ENCODE measurements at places on chromosomes 5 and 9.

GRCh38 chr5:53479045-53479589 lies 1.3 kb upstream of the FST start:
- DNase-seq, result no peak

GRCh38 chr5:139543423-139543991 lies 17.6 kb upstream of the UBE2D2 start:
- DNase-seq, result peak; percentile 52

- DNase-seq, result no peak
These were observed 236.8 kb downstream of the ACTL7B start for GRCh38 chr9:108618906-108619550.

DNA sequence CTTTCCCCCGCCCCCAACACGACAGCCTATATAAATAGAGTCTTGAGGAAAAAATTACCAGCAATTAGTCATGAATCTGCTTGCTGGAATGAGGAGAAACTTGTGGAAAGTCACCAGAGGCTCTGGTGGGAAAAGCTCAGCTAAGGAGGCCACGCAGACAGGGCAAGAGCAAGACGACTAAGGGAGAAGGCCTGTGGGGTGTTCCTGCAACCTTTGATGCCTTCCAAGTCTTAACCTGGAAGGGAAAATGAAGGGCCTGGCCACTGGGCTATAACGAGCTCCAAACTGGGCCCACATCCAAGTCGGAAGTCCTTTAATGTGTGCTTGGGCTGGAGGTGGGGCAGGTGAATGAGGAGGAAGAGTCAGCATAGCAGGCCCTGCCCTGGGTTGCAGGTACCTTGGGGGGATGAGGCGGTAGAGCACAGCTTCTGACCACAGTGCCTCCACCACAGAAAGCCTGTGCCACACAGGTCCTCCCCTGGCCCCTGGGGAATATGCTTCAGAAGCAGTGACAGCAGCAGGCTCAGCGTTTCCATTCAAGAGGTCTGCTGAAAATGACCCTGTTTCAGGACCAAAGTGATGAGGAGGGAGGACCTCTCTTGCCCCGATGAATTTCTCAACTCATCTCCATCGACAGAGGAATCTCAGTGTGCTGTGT lies 92.8 kb upstream of the LRRTM2 start:
- no peak for DNase-seq

- no peak for DNase-seq
These were observed 23.8 kb downstream of the RETREG1 start for GRCh38 chr5:16593013-16593412.

- no peak for DNase-seq
These were observed 201.2 kb downstream of the PIK3R1 start for GRCh38 chr5:68416714-68417113.

- DNase-seq, result no peak
These were observed 7.3 kb upstream of the TCF7 start for GRCh38 chr5:134106991-134107701.

DNA sequence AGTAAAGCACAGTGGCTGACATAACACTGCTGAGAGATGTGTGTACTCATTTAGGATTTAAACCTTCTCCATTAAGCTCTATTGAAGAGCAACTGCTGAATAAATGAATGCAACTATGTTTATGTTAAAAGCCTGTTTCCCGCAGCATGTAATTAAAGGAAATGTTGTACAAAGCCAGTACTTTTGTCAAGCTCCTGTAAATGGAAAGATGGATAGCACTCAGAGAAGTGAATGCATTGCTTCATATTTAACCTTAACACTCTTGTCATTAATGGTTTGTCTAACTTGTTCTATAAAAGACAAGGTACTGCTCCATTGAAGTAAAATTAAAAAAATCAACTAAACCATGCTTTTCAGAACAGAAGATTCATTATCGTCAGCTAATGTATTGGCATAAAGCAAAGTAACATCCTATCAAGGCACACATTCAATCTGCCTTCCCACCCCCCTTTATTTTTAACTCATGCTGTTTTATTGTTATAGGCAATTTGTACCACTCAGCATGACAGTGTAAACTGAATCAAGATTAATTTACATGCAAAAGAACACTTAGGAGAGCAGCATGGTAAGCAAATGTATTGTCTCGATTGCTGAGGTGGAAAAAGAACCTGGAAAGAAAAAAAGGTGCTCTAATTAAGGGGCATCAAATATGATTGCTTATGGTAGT lies 240.9 kb upstream of the TBCA start:
- DNase-seq, result no peak
